ENCODE measurements at places on chromosomes 4 and X.

DNA sequence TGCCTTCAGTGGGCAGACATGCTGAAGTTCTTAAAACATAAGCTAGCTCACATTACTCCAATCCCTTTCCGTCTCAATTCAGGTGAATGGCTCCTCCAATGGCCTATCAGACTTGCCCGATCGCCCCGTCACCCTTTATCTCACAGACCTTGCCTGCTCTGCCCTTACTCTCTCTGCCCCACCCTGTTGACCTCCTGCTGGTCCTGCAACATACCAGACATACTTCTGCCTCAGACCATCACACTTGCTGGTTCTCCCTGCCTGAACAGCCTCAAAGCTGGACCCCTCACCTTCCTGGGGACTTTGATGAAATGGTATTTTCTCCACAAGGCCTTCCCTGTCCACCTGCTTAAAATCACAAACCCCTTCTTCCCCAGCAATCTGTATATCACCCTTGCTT lies 340.1 kb upstream of the NR3C2 start:
- peak; percentile 97 for DNase-seq

GRCh38 chrX:55715847-55716246 lies 1.7 kb upstream of the RRAGB start:
- peak; percentile 58 for DNase-seq

DNA sequence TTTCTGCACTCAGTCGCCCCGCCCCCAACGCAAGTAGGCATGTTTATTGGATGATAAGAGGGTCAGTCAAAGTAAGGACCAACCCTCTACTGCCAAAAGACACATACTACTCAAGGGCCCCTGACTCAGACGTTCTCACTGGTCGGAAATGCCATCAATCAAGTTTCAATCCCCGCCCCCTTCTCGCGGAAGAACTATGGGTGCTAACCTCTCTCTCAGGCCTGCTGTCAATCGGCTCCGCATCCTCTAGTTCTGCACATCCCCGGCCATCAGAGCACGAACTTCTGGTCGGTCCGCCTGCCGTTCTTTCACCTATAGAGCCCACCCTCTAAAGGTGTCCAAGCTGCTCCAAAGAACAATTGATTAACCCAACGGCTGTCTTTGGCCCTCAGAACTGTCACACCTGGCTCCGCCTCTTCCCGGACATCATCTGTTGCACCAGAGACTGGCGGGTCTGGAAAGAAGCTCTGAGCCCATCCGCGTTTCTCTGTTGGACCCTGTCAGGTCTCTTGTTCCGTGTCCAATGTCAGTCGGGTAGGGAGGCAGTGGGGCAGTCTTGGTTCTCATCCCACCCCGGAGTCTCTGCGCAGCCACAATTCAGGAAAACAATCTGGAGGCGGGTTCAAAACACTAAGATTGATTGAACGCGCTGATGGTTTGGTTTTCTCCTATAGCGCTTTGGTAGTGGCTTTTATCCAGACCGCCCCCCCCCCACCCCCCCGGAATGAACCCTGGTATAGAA lies 15.2 kb downstream of the NDUFB11 start:
- DNase-seq, result peak; percentile 97

DNA sequence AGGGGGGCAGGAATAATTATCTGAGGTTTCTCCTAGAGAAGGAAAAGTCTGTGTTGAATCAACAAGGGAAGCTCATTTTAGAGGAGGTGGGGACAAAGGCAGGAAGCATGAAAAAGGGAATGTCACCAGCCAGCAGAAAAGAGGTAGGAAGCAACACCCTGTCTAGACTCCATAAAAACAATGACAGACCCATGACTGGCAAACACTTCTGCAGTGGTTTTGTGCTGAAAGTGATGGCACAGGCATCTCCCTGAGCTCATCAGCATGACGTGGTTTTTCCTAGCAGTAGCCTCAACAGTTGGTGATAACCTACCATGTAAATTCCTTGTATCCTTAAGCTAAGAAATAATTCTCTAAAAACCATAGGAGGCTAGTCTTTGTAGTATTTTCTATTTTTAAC lies 110.7 kb upstream of the GALNT7 start:
- DNase-seq, result no peak

DNA sequence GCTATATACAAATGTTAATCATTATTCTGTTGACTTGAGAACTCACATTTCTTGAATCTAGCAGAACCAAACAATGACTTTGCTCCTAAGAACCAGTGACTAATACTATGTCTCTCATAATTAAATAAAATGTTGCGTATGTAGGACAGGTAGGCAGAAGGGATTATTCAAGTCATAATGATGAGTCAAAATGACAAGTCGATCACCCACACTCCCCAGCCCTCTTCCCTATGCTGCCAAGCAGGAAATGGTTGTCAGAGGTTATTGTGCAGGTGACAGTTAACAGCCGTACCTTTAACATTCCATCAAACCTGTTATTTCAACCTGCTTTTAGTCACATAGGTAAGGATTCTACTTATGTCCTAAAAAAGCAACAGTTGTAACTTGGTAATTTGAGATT lies 22.0 kb upstream of the STK26 start:
- DNase-seq, result no peak

DNA sequence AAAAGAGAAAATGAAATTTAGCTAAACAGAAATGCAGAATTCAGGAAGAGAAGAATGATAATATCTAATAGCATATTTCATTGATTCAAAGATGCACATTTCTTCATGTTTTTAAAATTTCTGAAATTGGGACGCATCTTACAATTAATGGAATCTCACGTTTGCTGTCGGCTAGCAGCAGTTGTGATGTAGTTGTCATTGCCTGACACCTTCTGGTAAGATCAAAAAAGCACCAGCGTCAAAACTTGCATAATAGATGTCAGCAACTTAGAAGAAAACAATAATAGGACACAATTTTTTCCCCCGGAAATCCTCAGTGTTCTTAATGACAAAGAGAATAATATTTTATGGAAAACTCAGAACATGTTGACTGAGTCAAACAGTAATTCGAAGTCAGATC lies 29.8 kb upstream of the SLC7A3 start:
- no peak for DNase-seq

DNA sequence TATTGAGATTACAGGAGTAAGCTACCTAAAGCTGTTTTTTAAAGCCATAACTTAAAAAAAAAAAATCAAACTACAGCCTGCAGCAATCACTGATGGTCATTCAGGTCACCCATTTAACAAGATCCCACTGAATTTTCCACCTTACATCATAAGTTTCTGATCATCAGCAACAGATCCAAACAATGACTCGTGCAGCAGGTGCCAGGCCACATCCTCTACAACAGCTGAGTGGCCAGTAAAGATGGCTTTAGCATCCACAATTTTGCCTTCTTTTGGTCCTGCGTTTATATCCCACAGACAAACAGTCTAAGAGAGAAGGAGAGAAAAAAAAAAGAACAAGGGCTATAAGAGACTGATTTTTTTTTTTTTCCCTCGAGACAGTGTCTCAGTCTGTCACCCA lies 16.6 kb downstream of the RBBP7 start:
- no peak for DNase-seq

DNA sequence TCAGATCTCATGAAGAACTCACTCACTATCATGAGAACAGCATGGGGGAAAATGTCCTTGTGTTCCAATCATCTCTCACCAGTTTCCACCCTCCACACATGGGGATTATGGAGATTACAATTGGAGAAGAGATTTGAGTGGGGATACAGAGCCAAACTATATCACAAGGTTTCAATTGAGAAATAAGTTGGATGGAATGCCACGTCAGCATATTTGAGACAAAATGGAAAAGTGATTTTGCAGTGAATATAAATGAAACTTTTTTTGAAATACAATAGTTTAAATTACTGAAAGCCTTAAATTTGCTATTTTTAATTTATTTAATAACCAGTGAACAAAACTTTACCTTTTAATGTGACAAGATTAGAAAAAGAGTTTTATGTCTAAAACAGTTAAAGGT lies 494.1 kb downstream of the PRR32 start:
- DNase-seq, result no peak

DNA sequence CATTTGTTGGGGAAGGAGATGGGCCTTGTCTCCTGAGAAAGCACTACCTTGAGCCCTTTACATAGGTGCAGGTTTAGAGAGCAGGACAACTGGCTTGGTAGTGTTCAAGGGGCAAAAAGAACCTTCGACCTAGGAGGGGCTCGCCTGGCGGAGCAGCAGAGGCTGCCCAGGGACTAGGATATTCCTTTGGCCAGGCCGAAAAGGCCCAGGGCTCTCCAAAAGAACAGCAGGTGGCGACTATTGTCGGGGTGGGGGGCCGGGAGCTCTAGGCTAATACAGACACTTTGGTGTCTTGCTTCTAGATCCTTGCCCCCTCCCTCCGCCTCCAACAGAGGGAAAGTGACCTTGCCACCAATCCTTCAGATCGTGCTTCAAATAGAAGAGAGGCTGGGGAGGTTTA lies 7.1 kb upstream of the POU3F4 start:
- peak; percentile 60 for DNase-seq

DNA sequence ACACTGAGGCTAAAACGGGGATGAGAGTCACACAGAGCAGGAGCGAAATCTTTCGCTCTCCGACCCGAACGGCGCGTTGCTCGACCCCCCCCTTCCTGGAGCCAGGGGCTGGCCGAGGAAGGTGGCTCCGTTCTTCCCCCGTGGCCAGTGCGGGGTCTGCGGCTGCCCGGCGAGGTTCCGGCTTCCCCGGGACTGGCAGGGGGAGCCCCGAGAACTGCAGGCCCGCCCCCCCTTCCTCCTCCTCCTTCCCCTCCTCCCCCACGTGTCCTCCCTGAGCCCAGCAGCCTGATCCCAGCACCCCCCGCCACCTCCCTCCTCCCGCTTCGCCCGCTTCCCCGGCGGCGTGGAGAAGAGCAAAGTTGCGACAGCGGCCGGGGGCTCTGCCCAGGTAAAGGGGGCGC lies 2.4 kb upstream of the BCORL1 start:
- DNase-seq, result peak; percentile 61

All from endodermal cell (in vitro differentiated cells).